Stimulated activated naive CD8-positive, alpha-beta T cell treated with anti-CD3 and anti-CD28 coated beads, Interleukin-15, amount 100 ng/mL, for 72 hours (primary cell): ENCODE measurements at places on chromosomes 6 and 20.

DNA sequence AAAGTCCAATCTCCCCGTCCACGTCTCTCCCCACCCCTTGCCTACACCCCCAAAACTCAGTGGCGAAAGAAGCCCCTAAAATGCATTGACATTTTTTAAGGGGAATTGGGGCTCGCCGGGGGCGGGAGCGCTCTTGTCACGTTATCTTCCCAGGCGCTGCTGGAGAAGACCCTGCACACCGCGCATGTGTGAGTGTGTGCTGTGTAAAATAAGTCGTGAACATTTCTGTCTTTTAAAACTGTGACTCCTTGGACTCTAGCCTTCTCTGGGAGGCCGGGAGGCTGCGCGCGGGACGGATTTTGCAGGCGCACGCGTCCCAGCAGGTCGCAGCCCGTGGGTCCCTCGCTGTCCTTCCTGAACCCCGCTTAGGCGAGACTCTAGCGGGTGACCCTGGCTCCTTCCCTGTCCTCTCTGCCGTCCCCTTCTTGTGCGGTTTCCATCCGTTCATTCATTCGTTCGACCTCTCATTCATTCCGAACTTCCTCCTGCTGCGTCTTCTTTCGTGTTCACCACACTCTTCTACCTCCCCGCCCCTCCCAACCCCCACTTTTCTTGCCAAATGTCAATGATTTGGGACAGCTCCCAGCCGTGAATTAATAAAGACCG, 2.2 kb downstream of the NRN1 start:
- DNase-seq = no peak

DNA sequence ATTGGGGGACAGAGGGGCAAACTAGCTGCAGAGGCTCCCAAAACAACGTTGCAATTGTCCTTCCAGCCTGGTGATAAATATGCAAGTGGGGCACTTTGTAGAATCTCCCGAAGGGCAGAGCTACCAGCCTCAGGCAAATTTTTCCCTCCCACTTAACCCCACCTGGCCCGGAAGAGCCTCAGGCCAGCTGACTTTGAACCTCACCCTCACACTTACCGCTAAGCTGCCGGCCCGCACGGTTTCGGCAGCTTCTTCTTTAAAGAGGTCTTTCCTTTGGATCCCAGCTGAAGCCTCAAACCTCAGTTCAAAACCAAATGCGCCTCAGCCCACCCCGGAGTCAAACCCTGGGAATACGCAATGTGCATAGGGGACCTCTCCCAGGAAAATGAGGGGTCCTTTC, 2.5 kb downstream of the OVOL2 start:
- no peak for DNase-seq

DNA sequence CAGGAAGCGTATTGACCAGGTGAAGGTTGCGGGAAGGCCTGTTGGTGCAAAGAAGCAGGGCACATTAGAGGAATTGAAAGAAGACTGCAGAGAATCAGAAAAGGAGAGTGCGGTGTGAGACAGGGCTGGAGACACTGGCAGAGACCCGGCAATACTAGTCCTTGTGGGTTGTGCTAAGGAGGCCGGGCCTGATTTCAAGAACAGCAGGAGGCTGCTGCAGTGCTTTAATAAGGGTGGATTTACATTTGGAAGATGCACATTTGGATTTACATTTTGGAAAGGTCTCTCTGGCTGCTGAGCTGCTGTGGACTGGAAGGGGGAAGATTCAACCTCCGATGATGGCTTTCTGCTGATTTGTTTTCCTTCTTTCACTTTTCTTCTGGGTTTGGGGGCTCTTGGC, 167.8 kb downstream of the SLC24A3 start:
- no peak for DNase-seq

- DNase-seq = no peak
Measured at GRCh38 chr20:6953611-6954010, 186.1 kb downstream of the BMP2 start.
